Dorsolateral prefrontal cortex (tissue), 122 donors: ENCODE measurements at places on chromosomes 2 and 18.
A peak's percentile ranks its signal among the peaks of the same experiment; 100 is the strongest.

- no peak for DNase-seq
Observed at GRCh38 chr2:225399504-225399903, at the start of gene NYAP2. TSS of gene NYAP2 (plus strand) at chr2:225399710. CDS start at chr2:225408881, 9,171 bp downstream.

- DNase-seq: no peak
Observed at GRCh38 chr18:13680612-13681011, 45.7 kb downstream of the FAM210A start.

GRCh38 chr18:31243740-31244512, 74.0 kb upstream of the DSG1 start:
- no peak for DNase-seq

DNA sequence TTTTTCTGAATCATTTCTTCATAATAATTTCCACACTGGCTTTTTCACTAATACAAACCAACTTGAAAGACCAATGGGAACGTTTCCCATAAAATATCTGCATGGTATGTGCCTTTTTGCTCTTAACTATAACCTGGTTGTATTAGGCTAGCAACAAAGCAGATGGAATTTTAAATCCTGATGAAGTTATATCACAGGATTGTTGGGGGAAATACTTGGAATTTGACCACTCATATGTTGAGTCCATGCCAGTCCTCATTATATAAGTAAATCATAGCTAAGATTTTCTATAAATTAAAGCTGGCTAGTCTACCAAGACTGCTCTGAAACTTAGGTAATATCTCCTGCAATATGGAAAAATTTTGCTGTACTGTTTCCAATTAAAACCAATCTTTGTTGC, 99.5 kb downstream of the TANC1 start:
- DNase-seq: no peak

GRCh38 chr2:236168110-236169080, at the start of gene GBX2:
TSS of gene GBX2 (minus strand) at chr2:236168386. CDS start at chr2:236167971, 415 bp downstream.
- no peak for DNase-seq

- no peak for DNase-seq
Observed at GRCh38 chr2:216119146-216119545, 10.0 kb downstream of the XRCC5 start.

GRCh38 chr2:28096421-28096820, 205.9 kb downstream of the BABAM2 start:
- DNase-seq: no peak

DNA sequence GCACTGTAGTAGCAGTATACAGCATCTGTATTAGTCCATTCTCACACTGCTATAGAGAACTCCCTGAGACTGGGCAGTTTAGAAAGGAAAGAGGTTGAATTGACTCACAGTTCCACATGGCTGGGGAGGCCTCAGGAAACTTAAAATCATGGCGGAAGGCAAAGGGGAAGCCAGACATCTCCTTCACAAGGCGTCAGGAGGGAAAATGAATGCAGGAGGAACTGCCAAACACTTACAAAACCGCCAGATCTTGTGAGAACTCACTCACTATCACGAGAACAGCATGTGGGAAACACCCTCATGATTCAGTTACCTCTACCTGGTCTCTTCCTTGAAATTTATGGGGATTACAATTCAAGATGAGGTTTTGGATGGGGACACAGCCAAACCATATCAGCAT, 25.4 kb downstream of the MAP4K4 start:
- no peak for DNase-seq

- DNase-seq: peak; percentile 37
Observed at GRCh38 chr2:10498525-10499274, 50.6 kb upstream of the ODC1 start.

DNA sequence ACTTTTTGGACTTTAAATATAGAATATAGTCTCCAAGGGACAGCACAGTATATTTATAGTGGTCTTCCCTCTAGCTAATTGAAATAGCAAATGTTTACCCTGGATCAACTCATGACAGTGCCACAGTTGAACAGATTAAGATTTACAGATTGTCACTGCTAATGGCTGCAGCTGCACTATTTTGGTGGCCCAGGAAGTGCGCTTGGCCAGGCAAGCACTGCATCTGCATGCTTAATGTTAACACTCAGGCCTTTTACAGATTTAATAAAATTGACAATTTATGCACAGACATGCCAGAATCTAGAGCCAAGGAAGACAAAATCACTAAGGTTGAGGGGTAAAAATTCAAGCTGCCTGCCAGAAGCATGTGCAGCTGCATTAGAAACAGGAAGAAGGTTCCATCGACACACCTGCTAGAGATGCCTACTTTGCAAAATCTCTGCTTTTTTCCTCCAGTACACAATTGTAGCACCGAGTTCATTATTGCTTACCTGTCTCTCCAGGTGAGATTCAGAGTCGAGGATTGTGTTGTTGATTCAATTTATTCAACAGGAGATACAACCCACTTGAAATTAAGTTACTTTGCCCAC, 1042.3 kb upstream of the NRXN1 start:
- DNase-seq: no peak

DNA sequence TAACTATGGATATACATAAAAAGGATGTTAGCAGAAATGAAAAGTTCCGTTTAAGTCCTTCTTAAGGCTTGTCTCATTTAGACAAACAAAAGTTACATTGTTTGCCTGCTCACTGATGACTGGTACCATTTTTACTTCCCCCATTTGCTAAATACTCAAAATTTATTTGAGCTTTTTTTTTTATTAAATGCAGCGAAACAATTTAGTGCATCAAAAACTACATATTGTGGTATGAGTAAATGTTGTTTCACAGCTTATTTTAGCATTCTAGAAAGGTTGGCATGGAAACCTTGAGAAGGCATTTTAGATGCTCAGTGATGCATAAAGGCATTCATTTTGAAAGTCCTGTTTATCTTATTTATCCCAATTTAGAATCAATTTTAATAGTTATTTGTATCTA, 100.0 kb downstream of the MAP2 start:
- DNase-seq: no peak

DNA sequence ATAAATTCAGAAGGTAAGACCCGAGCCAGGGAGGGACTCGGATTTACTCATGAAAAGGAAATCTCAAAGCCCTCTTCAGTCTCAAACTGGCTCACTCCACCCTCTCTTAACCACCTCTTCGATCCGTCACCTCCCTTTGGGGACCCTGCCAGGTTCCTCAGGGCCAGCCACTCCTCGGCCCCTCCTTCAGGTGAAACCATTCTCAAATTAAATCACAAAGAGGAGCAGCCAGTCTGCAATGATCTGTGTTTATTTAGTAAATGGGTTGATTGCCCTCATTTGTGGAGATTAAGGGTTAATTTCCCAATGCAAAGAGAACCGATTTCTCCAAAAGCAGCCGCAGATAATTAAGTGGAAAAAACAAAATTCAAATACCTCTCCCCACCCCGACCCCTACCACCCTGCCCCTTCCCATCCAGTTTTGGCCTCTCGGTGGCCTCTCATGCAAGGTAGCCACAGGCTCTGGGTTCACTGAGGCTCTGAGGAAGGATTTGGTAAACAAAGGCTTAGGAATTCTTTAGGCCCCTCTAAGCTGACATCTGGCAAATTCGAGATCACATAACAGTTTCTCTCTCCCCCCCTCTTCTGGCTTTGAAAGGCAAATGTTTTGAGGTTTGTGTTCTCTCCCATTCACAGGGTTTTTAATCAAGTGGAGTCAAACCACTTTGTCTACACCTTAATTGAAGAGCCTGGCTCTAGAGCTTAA, 10.3 kb upstream of the FZD7 start:
- DNase-seq: no peak

DNA sequence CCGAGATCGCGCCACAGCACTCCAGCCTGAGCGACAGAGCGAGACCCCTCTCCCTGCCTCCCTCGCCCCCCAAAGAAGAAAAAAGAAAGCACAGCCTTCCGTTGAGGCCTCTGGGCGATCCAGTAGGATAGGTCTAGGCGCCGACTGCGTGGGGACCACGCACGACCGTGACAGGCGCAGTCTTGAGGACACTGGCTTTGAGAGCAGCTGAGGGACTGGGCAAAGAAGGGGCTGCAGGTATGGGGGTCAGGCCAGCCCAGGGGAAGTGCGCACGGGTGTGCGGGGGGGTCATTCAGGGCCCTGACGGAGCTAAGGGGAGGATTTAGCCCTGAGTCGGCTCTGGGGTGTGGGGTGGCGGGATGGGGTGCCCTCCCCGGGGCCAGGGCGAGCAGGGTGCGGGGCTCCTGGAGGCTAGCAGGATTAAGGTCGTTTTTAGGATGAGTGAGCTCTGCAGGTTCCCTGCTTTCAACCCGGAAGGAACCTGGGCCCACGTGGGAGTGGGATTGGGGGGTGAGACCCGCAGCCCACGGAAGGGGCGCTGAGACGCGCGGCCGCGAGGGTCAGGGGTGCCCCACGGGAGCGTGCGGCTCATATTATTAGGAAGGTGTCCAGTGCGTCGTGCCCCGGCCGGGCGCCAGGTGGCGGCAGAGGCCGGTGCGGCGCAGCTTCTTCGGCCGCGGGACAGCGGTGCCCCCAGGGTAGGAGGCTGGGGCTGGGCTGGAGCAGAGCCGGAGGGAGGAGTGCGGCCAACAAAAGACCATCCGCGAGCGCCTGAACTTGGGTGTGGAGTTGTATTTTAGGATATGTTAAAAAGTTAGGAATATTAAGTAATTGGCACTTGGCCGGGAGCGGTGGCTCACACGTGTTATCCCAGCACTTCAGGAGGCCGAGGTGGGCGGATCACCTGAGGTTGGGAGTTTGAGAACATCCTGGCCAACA, 20.5 kb upstream of the ZNF236 start:
- no peak for DNase-seq

DNA sequence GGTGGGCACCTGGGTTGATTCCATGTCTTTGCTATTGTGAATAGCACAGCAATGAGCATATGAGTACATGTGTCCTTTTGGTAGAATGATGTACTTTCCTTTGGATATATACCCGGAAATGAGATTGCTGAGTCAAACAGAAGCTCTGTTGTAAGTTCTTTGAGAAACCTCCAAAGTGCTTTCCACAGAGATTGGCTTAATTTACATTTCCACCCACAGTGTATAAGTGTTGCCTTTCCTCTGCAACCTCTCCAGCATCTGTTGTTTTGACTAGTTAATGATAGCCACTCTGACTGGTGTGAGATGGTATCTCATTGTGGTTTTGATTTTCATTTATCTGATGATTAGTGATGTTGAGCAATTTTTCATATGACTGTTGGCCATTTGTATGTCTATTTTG, 194.8 kb downstream of the ZNF804A start:
- no peak for DNase-seq

GRCh38 chr2:8481463-8482009, 200.3 kb upstream of the ID2 start:
- no peak for DNase-seq

- no peak for DNase-seq
Observed at GRCh38 chr2:74457549-74458131, 598 bp upstream of the WBP1 start.

GRCh38 chr2:68377137-68377780, 12.2 kb downstream of the PLEK start:
- no peak for DNase-seq

DNA sequence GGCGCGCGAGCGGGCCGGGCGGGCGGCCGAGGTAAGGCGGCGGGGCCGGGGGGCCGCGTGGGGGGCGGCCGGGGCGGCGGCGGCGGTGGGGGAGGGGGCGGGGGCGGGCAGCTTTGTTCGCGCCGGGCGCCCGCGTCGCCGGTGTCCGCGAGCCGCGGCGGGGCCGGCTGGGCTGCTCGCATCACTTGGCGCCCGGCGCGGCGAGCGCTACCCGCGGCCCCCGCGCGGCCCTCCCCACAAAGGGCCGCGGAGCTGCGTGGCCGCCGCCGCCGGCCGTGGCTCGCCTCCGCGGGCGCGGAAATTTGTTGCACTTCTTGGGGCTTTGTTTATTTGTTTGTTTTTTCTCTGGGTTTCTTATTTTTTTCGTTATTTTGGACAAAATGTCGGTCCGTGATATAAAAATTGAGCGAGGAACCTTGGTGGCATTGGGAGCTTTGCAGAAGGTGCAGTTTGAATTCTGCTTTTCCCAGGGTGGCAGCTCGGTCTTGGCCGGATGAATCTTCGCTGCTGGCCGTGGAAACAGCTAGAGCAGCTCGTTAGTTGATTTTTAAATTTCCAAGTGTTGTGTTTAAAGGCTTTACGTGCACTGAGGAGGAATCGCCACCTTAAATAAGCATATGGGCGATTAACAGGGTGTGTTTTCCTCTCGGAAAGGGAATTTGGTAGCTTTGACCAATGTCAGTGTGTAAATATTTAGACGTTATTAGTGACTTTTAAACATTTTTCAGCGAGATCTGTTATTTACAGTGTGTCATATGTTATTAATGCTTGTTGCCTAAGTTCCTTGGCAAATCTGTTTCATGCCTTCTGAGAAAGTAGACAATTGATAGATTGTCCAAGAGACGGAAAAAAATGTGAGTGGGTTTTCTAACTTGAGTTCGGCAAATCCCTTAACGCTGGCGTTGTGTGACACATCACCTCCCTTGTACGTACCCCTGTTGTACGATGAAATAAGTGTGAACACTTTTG, 822 bp downstream of the UBE2E3 start:
- DNase-seq: peak; percentile 42

DNA sequence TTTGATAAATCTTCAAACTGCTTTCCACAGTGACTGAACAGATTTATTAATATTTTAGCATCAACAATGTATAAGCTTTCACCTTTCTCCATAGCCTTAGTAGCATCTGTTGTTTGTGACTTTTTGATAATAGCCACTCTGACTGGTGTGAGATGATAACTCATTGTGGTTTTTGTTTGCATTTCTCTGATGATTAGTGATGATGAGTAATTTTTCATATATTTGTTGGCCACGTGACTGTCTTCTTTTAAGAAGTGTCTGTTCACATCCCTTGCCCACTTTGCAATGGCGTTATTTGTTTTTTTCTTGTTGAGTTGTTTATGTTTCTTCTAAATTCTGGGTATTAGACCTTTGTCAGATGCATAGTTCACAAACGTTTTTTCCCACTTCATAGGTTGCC, 952.9 kb downstream of the TRIB2 start:
- no peak for DNase-seq

GRCh38 chr2:102841107-102841840, 79.4 kb downstream of the TMEM182 start:
- peak; percentile 59 for DNase-seq

GRCh38 chr2:230160112-230160660, 59.6 kb downstream of the SP110 start:
- DNase-seq: no peak

GRCh38 chr2:51866361-51866760, 834.4 kb upstream of the NRXN1 start:
- no peak for DNase-seq

DNA sequence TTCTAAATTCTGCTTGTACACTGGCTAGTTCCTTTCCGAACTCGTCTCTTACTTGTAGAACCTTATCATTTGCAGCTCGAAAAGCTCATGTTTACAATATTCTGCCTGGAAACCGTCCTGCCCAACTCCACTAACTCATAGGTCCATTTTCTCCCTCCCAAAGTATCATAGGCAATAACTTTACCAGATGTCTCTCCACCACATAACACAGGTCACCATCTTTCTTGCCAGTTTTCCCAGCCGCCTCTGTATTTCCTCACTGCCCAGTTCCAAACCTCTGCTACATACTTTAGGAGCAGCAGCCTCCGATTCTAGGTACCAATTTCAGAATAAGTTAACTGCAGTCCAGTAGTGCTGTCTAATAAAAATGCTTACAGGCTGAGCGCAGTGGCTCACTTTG, 259.5 kb downstream of the GLI2 start:
- no peak for DNase-seq

GRCh38 chr2:101157272-101157671, 6.1 kb upstream of the TBC1D8 start:
- no peak for DNase-seq

- no peak for DNase-seq
Observed at GRCh38 chr2:62296034-62296831, 100.3 kb downstream of the B3GNT2 start.

- no peak for DNase-seq
Observed at GRCh38 chr2:112646102-112646719, 472 bp downstream of the SLC20A1 start.
